ENCODE measurements at places on chromosomes 1 and 21. TPM values are rescaled to one million over a fixed set of nuclear protein-coding genes. Genes with fewer than 3 reads are reported as not detected.

DNA sequence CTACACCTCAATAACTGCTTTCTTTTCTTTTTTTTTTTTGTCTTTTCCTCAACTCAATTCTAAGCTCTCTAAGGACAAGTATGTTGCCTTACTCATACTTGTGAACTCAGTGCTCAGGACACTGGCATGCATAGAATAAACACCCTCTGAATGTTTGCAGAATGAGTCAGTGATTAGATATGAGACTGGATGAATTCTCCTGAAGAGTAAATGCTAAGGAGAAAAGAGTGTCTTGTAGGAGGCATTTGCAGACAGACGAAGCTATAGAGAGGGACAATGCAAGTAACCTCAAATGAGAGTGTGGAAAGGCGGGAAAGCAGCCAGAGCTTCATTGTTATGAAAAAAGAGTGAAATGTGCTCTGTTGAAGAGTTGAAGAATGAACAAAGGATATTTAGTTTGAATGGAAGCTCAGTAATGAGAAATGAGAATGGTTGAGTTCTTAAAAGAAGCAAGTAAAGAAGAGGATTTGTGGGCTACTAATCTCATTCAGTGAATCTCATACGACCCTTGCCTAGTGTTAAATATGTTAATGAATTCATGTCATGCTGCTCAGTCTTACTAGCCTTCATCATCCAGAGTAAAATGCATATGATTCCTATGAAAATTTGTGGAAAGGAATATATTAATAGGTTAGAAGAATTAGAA is 166.1 kb upstream of the DPYD start:
- DNase-seq: no peak
- H3K4me1 ChIP-seq: no peaks in the 10 kb centered on the region
- H3K27me3 ChIP-seq: peaks cover 15% of the 10 kb centered on the region
- no peak overlapping the region for H3K27ac ChIP-seq

DNA sequence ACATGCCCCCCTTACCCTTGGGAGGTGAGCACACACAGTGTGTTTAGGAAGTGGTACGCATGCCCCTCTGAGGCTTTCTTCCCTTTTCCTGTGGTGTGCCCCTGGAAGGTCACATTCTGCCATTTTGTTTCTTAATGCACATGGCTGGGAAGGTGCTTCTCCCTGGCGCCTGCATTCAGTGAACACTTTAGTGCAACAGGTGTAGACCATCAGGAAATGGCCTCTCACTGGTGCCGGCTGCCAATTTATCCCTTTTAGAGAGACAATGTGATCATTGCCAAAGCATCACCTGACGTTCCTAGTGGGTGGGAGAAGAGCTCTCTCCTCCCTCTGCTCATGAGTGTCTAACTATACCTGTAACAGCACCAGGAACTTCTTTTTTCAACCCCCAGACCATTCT is 51.8 kb upstream of the PDE9A start:
- no peak for DNase-seq
- peaks cover 16% of the 10 kb centered on the region for H3K27me3 ChIP-seq
- H3K4me1 ChIP-seq: peaks cover 2% of the 10 kb centered on the region
- no peak overlapping the region for H3K27ac ChIP-seq

DNA sequence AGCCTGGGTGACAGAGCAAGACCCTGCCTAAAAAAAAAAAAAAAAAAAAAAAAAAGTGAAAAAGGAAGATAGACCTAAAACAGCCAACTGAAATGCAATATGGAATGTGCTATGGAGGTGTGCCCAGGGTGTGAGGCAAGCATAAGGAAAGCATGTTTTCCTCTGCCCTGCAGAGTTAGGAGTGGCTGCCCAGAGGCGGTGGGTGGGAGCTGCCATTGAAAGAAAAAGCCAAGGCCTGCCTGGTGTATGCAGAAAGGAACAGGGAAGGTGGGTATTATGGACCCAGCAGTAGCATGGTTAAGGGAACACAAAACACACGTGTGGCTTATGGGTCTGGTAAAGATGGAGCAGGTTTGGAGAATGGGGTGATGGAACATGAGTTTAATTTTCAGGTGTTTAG is 8.9 kb downstream of the CD244 start:
- no peaks in the 10 kb centered on the region for H3K36me3 ChIP-seq
- H3K27me3 ChIP-seq: no peaks in the 10 kb centered on the region
- H3K27ac ChIP-seq: no peak overlapping the region
- H3K4me1 ChIP-seq: peaks cover 2% of the 10 kb centered on the region
- DNase-seq: no peak
- no peak overlapping the region for H3K4me3 ChIP-seq

Gene CNN3
- 1.7 TPM for total RNA-seq

Gene SIM2
- not detected for total RNA-seq

All from T-helper 17 cell (primary cell).